ENCODE measurements at places on chromosomes 6 and 20.

DNA sequence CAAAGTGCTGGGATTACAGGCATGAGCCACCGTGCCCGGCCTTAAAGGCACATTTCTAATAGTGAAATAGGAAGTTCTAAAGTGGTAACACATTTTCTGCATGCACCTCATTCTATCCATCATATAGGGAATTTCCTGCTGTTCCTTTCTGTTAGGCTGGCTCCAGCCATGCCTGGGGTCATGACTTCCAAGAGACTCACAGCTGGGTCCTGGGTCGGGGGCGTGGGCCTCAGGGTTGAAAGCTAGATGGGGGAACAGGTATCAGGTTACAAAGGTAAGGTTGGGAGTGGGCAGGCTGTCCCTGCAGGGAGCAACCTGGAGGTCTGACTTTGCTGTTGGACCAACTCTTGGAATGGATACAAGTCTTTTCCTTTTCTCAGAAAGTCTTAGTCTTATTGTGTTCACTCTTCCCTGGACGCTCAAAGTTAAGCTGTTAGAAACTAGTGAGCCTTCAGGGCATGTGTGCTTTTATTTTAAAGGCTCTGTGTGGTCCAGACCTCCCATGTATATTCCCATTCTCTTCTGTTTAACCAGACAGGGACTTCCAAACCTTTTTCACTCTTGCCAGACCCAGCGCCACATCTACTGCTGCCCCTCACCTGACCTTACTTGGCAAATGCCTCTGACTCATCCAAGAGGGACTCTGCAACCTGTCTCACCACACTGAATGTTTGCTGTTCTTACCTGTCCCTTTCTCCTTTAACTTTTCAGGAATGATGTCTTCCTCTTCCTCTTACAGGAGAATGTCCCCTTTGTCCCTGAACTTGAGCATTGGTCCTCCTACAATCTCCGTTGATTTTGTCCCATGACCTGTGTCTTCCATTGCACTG is 64.4 kb downstream of the TMEM170B start:
- DNase-seq, result no peak

- DNase-seq, result no peak
Observed at GRCh38 chr6:100592929-100593328, 128.2 kb upstream of the SIM1 start.

GRCh38 chr6:155530219-155530834 is 74.7 kb upstream of the NOX3 start:
- DNase-seq, result no peak

DNA sequence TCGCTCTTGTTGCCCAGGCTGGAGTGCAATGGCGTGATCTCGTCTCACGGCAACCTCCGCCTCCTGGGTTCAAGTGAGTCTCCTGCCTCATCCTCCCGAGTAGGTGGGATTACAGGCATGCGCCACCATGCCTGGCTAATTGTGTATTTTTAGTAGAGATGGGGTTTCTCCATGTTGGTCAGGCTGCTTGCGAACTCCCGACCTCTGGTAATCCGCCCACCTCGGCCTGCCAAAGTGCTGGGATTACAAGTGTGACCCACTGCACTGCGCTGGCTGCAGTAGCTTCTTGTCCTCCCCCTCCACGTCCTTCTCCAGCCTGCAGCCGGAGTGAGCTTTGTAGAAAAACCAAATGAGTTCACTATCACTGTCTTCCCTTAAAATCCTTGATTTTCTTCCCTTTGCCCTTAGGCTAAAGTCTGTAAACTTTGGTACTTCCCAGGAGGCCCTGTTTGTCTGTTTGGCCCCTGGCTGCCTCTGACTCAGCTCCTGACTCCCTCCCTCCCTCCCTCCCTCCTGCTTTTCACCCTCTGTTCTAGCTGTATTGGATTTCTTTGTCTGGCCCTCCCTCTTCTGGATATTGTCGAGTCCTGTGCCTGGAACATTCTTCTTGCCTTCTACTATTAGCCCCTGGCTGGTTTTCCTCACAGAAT is 12.9 kb downstream of the PARD6B start:
- no peak for DNase-seq

DNA sequence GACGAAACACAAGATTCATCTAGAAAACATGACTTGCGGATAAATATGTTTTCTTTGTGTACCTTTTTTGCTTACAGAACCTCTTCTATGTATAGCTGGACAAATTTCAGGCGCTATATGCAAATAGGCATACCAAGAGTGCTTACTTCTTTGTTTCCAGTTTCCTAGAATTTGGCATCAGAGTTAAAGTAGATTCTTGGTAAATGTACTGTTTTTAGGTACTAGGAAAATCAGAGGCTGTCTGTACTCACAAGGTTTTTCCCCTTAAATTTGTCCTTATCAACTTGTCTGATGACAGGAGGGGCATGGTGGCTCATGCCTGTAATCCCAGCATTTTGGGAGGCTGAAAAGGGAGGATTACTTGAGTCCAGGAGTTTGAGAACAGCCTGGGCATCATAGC is 124.9 kb upstream of the TMEM170B start:
- no peak for DNase-seq

DNA sequence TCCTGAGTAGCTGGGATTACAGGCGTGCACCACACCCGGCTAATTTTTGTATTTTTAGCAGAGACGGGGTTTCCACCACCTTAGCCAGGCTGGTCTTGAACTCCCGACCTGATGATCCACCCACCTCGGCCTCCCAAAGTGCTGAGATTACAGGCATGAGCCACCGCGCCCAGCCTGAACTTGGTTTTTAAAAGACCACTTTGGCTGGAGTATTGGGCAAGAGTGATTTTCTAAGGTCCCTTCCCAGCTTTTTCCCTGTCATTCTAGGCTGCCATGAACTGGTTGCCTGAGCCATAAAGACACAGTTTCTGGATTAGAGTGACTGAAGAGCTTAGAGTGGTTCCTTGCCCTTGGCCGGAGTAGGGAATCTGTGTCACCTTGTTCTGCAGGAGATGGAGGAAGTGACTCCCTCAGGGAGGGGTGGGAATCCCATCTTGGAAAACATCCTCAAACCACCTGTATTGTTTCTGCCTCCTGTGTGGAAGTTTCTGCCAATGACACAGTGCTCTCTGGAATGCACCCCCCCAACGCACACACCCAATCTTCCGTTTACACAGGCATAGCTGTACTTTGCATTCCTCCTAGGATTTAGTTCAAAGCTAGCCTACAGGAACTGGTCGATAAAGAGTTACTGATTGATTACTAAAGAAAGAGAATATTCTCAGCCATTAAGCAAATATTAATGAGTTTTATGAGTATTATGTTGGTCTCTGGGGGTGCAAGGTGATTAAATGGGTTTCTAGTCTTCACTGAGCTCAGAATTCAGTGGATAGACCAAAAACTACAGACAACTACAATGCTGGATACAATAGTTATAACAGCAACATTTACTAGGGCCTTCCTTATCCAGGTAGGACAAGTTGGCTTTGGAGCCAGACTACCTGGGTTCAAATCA is 18.2 kb downstream of the BCL2L1 start:
- no peak for DNase-seq

DNA sequence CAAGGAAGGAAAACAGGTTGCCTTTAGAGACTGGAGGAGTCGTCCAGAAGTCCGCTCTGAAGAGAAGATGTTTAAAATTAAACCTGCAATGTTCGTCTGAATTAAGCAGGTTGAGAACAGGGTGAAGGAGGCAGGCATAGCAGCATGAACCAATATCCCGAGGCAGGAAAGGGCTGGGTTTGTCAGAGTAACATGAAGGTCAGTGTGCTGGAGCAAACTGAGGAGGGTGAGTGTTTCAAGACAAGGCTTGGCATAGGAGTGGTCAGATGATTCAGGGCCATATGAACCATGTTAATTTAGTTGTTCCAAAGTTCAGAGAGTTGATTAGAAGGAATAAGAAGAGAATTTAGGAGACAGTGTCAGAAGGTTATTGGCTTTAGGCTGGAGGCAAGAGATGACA is 93.3 kb downstream of the UTRN start:
- no peak for DNase-seq

DNA sequence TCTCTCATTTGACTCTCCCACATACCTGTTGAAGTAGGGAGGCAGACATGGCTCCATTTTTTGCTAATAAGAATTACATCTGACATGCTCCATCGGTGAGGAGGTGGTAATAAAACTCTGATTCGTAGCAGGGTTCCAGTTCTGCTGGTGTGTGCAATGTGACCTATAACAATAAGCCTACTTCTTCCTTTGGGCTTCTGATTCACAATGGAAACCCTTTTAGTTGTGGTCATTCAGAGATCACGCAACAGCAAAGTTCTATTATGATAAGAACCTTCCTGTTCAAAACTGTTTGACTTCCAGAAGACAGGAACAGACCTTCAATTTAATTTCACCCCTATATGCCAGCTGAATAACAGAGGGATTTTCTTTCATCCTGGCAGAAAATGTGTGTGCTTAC is 31.4 kb upstream of the GSTA4 start:
- no peak for DNase-seq

- DNase-seq, result no peak
Observed at GRCh38 chr6:105995391-105995865, 90.7 kb upstream of the PRDM1 start.

- no peak for DNase-seq
Observed at GRCh38 chr6:134962421-134962820, 12.5 kb upstream of the ALDH8A1 start.

DNA sequence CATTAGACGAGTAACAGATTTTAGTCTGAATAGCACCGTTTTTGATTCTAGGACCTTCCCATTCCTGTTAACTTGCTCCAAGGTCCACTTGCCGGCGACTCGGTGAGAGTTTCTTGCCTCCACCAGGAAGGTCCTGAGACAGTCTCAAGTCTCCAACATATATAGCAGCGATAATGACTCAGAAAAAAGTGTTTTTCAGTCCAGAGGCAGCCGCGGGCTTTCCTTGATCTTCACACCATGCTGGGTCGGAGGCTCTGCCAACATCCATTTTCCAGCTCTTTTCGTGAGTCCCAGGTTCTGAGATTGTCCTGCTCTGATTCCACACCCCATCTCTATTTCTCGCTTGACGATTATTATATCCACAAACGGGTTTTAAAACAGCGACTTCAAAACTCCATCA is 170.5 kb downstream of the GPX5 start:
- DNase-seq, result no peak

GRCh38 chr20:14477125-14477524 is 139.7 kb upstream of the FLRT3 start:
- no peak for DNase-seq

GRCh38 chr6:158056804-158057203 is 75.1 kb downstream of the SYNJ2 start:
- no peak for DNase-seq

DNA sequence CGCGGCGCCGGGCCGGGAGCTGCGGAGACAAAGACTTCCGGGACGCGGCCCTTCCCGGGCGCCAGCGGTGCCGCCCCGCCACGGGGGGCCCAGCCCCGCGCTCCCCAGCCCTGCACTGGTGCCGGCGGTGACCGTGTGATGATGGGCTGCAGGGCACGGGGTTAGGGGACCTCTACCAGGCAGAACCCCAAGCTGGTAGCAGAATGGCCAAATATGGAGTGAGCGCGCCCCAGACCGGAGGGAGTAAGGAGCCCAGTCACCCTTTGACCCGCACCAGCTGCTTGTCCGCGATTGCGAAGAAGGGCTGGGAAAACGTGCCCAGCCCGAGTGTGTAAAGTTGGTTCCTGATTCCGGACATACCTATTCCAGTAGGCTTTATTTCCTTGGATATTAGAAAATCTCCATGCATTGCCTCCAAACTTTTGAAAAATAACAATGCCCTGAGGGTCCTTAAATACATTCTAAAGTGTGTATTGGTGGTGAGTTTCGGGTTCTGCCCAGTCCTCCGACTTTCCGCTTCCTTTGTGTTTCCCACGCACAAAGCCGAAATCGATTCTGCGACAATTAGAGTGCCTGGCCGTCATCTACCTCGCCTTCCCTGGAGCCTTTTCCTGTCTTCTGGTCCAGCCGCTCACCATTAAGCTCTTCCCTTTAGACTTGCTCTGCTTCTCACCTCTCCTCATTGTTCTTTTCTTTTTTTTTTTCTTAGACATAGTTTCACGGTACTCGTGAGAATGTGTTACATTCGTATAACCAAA is 1.1 kb downstream of the ABRACL start:
- peak; percentile 18 for DNase-seq

DNA sequence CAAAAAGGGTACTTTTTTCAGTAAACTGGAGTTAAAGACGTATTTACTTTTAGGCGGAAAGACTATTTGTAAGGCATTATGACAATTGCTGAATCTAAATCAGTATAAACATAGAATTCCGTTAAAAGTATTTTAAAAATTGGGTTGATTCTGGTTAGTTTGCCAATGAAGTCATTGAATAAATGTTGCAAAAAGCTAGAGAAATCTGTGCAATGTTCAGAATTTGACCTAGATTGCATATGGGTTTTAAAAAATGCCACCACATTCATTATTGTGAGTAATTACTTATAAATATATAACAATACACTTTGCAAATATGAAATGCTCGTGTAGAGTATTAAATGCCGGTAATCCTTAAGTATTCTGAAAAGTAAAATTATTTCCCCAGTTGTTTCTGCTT is 116.5 kb upstream of the EEF1E1 start:
- no peak for DNase-seq

DNA sequence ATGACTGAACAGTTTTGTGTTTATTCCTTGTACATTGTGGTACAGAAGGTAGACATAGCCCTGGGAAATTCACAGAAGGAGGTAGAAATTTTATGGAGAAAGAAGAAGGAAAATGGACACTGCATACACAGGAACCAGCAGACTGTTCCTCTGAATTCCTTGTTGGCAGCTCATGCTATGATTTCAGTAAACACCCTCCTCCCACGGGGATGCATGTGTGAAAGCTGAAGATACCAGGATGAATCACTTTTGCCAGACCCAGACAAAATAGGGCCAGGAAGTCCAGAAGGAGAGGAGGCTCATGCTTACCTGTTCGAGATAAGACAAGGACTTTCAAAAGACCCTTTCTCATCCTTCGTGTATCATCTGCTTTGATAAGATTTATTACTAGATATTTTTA is 110.3 kb upstream of the GGTLC1 start:
- DNase-seq, result no peak

GRCh38 chr6:51112731-51113130 is 294.1 kb downstream of the TFAP2B start:
- DNase-seq, result no peak

GRCh38 chr20:43151901-43152300 is 37.8 kb downstream of the PTPRT start:
- no peak for DNase-seq

GRCh38 chr20:17833036-17833674 is 133.4 kb downstream of the BANF2 start:
- no peak for DNase-seq
